ENCODE measurements at places on chromosomes 16 and 17. TPM values are rescaled to one million over a fixed set of nuclear protein-coding genes. Genes with fewer than 3 reads are reported as not detected.

DNA sequence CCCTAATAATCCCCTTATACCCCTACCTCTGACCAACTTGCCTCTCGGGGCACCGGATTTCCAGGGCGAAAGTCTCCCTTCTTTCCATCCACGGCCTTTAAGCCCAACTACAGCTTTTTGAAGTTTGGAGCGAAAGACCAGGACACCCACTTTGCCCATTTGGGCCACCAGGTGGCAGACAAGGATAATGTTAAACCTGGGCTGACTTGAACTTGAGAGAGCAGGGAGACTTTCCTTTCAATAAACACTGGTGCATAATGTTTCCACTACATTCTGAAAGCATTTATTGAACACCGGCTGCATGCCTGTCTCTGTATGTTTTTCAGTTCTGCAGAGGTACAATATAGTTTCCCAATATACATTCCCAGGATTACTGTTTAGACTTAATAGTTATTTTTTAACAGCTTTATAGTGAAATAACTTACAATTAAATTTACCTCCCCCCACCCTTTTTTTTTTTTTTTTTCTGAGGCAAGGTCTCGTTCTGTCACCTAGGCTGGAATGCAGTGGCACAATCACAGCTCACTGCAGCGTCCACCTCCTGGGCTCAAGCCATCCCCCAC, 6.9 kb upstream of the CES3 start:
- peak; percentile 77 for DNase-seq

DNA sequence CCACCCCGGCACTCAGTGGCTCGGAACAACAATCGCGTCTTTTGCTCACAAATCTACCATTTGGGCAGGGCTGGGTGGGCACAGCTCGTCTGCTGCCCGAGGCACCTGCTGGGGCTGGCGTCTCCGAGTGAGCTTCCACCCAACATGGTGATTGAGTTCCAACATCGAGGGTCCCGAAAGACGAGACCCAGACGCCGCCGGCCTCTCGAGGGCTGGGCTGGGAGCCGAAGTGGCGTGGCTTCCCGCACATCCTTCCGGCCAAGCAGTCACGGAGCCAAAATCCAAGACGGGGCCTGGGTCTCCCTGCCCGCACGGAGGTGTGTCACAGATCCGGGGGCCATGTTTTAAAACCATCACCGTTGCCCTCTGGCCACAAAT, 7.5 kb upstream of the ZFPM1 start:
- DNase-seq, result no peak

- DNase-seq, result no peak
Observed at GRCh38 chr16:11386791-11387546, 41.7 kb downstream of the RMI2 start.

DNA sequence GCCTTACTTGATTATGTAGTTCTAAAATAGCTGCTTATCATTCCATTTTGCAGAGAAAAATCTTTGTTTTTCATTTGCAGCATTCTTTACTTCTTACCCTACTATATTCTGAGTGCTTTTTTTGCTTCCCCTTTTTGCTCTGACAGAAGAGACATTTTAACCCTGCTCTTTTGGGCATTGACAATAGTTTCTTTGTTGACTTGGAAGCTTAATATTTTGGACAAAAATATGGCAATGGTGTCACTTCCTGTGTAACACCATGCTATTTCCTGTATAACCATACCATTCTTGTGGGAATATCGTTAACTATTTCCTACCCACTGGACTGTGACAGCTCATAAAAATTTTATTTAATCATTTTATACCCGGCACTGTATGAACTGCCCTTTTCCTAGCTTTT, 747.1 kb downstream of the CDH8 start:
- DNase-seq, result peak; percentile 10

GRCh38 chr17:82030470-82031302, 792 bp upstream of the RAC3 start:
- no peak for DNase-seq

GRCh38 chr16:79181419-79181818, 419.1 kb downstream of the MAF start:
- no peak for DNase-seq

DNA sequence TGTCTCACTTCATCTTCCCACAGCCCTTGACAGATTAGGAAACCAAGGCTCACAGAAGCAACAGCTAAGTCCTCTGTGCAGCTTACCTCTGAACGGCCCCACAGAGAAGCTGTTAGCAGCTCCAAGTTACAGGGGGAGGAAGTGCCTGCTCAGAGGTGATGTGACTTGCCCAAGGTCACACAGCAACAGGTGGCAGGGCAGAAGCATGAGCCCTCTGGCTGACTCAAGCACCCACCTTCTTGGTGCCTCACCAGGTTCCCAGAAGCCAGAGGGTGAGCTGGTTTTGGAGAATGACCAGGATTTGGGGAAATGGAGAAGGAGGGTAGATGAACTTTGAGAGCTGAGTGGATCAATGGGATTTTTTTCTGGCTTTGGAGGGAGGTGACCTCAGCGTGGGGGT, 14.0 kb upstream of the RAI1 start:
- no peak for DNase-seq

DNA sequence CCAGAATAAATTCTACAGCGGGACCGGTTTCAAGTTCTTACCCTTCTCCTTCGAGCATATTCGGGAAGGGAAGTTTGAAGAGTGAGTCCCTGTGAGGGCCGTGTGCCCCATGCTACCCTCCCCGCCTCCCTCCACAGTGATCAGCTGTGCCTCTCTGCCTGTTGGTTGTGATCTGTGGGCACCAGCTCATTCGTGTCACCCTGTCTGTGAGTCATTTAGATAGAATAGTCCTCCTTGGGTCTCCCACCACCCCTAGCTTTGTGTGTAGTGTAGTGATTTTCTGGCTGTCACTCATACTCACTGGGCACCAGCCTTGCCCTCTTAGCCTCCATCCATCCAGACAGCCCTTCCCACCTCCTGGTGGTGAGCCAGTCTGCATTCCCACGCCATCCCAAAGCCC, 15.0 kb upstream of the NAGLU start:
- peak; percentile 86 for DNase-seq

DNA sequence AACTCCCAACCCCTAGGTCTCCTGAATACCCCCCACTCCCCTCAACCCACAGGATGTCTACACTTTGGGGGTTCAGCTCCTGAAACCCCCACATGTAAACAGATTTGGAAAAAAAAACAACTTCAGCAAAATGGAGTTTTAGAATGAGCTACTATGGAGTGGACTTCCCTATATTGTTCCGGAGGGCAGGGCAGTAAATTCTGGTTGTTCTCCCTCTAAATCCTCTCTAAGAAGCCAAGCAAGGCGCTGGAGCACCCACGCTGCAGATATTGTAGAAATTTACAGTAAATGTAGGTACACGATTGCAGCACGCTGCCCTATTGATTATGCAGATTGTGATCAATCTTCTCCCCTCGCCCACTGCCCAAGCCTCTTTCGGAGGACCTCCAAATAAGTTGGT, 8.5 kb upstream of the ZFHX3 start:
- DNase-seq, result no peak

The ALOX15B gene
- total RNA-seq, result not detected

The CCL14 gene
- total RNA-seq, result not detected

The ADAP2 gene
- total RNA-seq, result 3.2 TPM

The TAC4 gene
- not detected for total RNA-seq

The TSNAXIP1 gene
- 0.55 TPM for total RNA-seq

The MSRB1 gene
- total RNA-seq, result 22.5 TPM

The CCL16 gene
- total RNA-seq, result not detected

The PPP1R27 gene
- not detected for total RNA-seq

Measured in A172 (cell line).